ENCODE measurements at places on chromosomes 3 and 15. TPM values are rescaled to one million over a fixed set of nuclear protein-coding genes. Genes with fewer than 3 reads are reported as not detected.
A peak's percentile ranks its signal among the peaks of the same experiment; 100 is the strongest.

DNA sequence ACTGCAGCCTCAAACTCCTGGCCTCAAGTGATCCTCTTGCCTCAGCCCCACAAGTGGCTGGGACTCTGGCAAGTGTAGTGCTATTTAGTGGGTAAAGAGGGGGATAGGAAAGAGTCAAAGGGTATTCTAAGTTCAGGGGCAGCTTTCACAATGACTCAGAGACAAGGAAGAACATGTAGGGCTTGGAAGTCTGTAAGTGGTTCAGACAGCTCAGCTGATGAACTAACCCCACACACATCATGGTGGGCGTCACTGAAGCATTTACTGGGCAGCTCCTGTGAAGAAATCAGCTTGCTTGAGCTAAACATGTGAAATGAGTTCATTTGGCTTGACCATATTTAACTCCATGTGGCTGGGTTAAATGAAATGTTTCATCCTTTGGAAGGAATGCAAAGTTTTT is 34.6 kb upstream of the THSD4 start:
- no peak for DNase-seq

GRCh38 chr3:86991840-86992435 is 989 bp upstream of the VGLL3 start:
- no peak for DNase-seq

DNA sequence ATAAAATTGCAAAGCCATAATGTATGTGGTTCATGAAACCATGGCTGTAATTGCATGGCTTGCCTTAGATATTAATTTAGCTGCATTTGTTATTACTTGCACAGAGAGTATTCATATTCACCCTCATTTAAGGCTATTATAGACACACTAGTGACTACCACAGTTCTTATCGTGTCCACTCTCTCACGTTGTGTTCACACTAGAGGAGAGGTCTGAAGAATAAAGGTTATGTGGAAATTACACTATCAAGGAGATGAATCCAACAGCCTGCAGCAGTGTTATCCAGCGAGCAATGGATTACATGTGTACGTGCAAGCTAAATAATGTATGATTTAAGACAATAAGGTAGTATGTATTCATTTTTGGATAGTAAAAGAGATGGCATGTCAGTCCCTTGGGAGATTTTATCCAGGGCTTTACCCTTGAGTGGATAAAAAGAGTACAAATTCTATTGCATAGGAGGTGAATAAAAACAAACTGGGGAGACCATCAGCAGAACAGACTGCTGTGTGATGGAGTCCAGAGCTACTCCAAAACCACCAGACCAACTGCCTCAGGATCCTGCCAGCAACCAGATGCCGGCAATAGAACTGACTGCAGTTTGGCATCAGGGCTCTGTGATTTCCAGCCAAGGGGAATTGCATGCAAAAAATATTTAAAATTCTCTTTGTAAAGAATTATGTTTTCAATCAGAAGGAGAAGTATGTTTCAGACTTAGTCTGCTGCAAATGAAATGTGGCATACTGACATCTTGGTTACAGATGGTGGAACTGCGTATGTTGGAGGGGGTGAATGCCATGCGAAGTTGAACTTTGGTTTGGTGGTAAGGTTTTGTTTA is 146.6 kb downstream of the RBMS3 start:
- no peak for DNase-seq

- DNase-seq = peak; percentile 55
Measured at GRCh38 chr3:32502118-32502945, at the start of gene CMTM6. CMTM6 (minus strand) TSS chr3:32502852; CDS start chr3:32502745, 107 bp downstream.

- DNase-seq = no peak
Measured at GRCh38 chr3:122972141-122972540, 55.4 kb downstream of the SEMA5B start.

- DNase-seq = no peak
Measured at GRCh38 chr15:62469478-62469873, 304.4 kb upstream of the C2CD4B start.

- no peak for DNase-seq
Measured at GRCh38 chr3:194308601-194309449, 42.3 kb downstream of the CPN2 start.

- DNase-seq = no peak
Measured at GRCh38 chr3:113185194-113185835, 26.0 kb upstream of the BOC start.

GRCh38 chr3:128128251-128128650 is 4.6 kb upstream of the RUVBL1 start:
- no peak for DNase-seq

- no peak for DNase-seq
Measured at GRCh38 chr3:120831066-120831465, 76.9 kb upstream of the STXBP5L start.

GRCh38 chr3:23041918-23042696 is 161.0 kb upstream of the UBE2E2 start:
- DNase-seq = no peak

DNA sequence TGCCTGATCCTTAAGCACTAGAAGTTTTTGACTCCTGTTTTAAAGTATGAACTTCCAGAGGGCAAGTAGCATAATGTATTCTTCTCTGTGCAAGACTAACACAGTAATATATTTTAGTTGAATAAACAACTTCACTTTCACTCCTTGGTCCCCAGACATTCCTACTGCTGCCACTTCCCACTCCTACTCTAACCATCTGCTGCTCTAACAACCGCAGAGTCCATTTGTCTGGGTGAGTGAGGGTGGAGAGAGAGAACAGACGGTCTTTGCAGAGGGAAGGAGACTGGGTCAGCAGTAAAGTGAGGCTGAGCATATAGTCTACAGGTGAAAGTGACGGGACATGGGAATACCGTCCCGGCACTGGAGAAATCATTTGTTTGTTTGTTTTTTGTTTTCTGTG is 301.0 kb upstream of the SLCO3A1 start:
- DNase-seq = no peak

GRCh38 chr3:121852256-121852655 is 17.2 kb downstream of the EAF2 start:
- DNase-seq = no peak

- DNase-seq = no peak
Measured at GRCh38 chr3:152400887-152401286, 132.2 kb downstream of the MBNL1 start.

DNA sequence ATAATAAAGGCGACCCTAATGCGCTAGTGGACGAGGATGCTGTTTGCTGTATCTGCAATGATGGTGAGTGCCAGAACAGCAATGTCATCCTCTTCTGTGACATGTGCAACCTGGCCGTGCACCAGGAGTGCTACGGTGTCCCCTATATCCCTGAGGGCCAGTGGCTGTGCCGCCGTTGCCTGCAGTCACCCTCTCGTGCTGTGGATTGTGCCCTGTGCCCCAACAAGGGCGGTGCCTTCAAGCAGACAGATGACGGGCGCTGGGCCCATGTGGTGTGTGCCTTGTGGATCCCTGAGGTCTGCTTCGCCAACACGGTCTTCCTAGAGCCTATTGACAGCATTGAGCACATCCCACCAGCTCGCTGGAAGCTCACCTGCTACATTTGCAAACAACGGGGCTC is 7.6 kb downstream of the BRPF1 start:
- no peak for DNase-seq

DNA sequence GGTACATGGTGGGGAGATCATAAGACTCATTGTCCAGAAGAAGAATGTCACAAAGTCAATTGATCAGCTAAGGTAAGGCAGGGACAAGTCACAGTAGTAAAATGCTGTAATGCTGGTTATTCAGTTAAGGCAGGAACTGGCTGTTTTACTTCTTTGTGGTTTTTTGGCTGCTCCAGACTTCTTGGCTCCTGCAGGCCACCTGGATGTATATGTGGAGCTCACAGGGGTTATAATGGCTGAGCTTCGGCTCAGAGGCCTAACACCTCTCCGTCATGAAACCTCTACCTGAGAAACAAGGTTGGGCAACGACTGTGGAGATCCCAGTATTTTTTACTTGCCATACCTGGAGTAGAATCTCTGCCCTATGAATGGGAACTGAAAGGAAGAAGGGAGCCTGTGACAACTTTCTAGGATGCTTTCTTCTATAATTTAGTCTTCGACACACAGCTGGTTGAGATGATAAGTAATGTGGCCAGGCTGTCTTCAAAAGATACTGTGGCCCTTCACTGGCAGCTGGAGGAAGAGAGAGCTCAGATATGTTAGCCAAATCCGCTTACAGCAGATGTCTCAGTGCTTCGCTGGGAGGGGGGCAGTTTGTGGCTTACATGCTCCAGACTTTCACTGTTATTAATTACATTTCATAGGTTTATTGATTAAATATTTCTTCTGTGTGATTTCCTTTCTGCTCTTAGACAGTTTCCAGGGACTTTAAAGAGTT is 887.8 kb downstream of the IGSF11 start:
- DNase-seq = no peak

DNA sequence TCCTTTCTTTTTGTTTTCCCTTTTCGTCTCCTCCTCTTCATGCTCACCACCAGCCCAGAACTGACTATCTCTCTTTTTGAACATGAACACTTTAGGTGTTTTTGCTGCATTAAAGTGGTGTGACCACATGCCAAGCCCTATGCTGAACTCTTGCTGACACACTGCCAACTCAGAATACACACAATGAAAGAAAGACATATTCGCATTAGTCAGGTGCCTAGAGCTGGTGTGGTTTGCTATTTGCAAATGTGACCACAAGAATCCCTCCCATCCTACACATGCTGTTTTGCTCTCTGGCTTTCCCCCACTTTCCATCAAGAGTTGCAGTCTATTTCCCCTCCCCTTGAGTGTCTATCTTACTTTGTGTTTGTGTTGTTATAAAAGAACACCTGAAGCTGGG is 967.8 kb upstream of the CFAP20DC start:
- no peak for DNase-seq

DNA sequence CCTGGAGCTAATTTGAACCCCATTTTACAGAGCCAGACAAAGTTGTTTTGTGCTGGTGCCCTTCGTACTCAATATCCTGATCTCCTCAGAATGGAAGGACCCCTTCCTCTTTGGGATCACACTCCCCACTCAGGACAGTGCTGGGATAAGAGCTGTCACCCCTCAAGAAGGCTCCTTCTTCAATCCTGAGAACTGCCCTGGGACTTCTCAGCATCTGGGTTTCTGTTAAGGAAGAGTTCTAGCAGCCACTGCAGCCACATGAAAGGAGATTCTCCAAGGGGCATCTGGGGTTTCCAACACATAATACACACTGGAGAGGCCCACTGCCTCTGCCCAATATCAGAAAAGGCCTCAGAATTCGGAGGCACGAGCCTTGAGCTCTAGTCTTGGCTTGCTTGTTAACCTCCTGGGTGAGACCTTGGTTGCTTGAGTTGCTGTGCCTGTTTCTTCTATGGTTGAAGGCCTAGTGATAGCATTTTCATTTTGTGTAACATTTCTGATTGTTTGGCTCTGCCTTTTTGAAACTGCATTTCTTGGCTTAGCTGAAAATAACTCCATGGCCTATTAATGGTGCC is 78.8 kb upstream of the NMNAT3 start:
- no peak for DNase-seq

GRCh38 chr15:69903470-69904469 is 193.9 kb downstream of the TLE3 start:
- no peak for DNase-seq

DNA sequence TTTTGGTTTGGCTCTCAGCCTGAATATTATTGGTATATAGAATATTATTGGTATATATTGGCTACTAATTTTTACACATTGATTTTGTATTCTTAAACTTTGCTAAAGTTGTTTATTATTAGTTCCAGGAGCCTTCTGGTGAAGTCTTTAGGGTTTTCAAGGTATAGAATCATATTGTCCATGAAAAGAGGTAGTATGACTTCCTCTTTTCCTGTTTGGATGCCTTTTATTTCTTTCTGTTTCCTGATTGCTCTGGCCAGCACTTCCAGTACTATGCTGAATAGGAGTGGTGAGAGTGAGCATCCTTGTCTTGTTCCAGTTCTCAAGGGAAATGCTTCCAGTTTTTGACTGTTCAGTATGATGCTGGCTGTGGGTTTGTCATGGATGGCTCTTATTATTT is 107.3 kb upstream of the LIPC start:
- DNase-seq = no peak

ARL13B gene
- 15.1 TPM for total RNA-seq

ADAM10 gene
- total RNA-seq = 237 TPM

C3orf49 gene
- total RNA-seq = not detected

CGNL1 gene
- 40.4 TPM for total RNA-seq

PRR20G gene
- total RNA-seq = not detected

UBAP1L gene
- total RNA-seq = 5.8 TPM

DLL4 gene
- total RNA-seq = 6.2 TPM

FSTL1 gene
- total RNA-seq = 210 TPM

RNF7 gene
- total RNA-seq = 109 TPM

ASTE1 gene
- 7.7 TPM for total RNA-seq

GABRB3 gene
- 23.2 TPM for total RNA-seq

NIT2 gene
- 54.3 TPM for total RNA-seq

OTOL1 gene
- total RNA-seq = not detected
